ENCODE measurements at places on chromosomes 6 and 20.

GRCh38 chr20:8967641-8968245 lies 101.1 kb upstream of the PLCB4 start:
- no peak for DNase-seq

- no peak for DNase-seq
These were observed 429.3 kb upstream of the SULF2 start for GRCh38 chr20:48214601-48215000.

- no peak for DNase-seq
These were observed 898.3 kb upstream of the ADGRB3 start for GRCh38 chr6:67736816-67737215.

DNA sequence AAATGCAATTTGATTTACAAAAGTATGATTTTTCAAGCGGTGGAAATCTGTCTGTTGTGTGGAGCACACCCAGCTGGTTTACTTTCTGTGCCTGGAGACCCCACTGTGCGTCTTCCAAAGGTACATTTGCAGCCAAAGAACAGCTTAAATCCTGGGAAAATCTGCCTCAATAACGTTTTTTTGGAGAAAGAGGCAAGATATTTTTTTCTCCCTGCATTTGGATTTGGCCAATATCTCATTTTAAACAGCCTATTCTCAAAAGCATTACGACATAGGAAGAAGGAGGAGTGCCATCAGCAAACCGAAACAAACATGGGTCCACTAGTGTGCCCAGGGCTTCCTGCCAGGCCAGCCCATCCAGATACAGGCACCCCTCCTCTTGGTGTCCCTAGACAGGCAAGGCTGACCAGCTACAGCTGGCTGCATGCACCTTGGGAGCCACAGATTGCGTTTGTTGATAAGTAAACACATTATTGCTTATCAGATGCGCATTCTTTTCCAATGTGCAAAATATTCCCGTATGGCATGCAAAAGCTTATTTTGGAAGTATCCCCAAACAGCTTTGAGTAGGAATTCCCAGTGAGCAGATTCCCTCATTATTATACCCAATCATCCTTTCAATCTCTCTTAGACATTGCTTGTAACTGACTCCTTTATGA lies 184.5 kb upstream of the MARCKS start:
- DNase-seq: peak; percentile 70

- no peak for DNase-seq
These were observed 46.8 kb downstream of the CHMP4B start for GRCh38 chr20:33857722-33858563.

- no peak for DNase-seq
These were observed 31.2 kb downstream of the FRK start for GRCh38 chr6:116029535-116029934.

GRCh38 chr20:2563116-2563515 lies 26.7 kb downstream of the TMC2 start:
- no peak for DNase-seq

DNA sequence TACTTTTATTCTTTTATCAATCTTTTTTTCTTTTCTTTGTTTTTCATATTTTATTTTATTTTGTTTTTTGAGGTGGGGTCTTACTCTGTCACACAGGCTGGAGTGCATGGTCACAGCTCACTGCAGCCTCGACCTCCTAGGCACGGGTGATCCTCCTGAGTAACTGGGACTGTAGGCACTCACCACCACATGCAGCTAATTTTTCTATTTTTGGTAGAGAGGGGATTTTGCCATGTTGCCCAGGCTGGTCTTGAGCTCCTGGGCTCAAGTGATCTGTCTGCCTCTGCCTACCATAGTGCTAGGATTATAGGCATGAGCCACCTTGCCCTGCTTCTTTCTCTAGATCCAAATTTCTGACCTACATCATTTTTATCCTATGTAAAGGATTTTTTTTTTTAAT lies 153.2 kb downstream of the CDKAL1 start:
- no peak for DNase-seq

DNA sequence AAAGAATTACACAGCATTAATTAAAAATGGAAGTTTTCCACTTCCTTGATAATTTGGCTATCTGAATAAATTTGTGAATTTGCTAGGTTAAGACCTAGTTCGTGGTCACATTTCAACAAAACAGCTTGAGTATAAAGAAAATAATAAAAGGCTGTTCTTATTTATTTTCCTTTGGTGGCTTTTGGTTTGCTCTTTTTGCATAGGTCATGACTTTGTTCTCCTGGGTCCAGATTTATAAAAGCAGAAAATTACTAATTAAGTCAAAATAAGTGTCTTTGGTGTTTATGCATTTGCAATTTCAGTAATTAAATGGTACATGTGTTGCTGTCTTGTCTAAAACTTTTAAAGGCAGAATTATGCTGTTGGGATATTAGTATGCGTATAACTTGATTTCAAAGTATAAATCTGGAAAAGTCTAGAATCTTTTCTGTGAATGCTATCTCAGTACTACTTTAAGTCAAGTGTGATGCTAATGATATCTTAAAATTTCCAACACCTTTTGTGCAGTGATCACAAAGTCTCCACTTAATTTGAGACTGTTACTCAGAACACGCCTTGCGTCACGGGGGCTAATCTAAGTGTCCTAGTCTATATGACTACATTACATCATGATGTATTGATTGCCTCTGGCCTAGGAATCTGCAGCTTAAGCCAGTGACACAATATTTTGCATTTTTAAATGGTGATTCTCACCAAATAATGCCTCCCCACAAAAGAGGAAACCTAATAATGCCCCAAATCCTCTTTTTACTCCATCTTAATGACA lies 41.0 kb downstream of the GNAS start:
- peak; percentile 28 for DNase-seq

DNA sequence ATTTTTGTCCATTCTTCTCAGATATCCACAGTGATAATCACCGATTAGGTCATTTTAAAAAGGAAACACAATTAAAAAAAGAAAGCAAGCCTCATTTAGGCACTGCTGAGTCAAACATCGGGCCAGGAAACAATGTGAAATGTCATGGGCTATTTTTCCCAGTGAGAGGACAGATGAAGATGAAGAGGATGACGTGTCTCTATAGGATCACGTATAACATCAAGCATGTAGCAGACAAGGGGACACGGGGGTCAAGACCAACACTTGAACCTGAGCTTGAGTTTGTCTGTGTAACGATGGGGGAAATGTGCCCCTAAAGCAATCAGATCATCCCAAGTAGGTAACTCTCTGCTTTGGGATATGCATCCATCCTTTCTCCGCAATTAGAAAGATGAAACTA lies 553.2 kb downstream of the CD83 start:
- DNase-seq: peak; percentile 45

Data from lung microvascular endothelial cell (primary cell).